ENCODE measurements at places on chromosomes 5 and 9. TPM values are rescaled to one million over a fixed set of nuclear protein-coding genes. Genes with fewer than 3 reads are reported as not detected.
A peak's percentile ranks its signal among the peaks of the same experiment; 100 is the strongest.

Gene ANKRD55
- 3.6 TPM for total RNA-seq

GRCh38 chr5:60888359-60889061 is 44.4 kb upstream of the ELOVL7 start:
- no peak for DNase-seq

- no peak for DNase-seq
Measured at GRCh38 chr5:77877516-77878355, 101.6 kb upstream of the TBCA start.

GRCh38 chr9:116154976-116155697 is 1.5 kb downstream of the PAPPA start:
- DNase-seq: no peak

DNA sequence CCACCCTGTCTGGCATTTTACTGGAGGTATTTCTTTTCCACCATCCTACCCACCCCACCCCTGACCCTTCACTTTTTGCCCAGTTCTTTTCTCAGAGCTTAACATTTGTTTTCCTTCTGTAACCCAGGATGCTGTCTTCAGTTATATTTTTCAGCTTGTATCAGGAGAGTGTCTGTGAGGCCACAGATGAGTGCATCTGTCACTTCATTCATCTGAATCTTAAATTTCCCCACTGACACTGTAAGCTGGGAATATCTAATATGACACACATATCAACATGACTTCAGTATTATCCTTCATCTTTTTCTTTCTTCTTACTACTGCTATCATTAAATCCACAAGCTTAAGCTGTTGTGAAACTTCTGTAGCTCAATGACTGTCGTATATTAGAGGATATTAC is 4.9 kb downstream of the MARCHF3 start:
- no peak for DNase-seq

Gene HACD4
- total RNA-seq: 0.02 TPM

DNA sequence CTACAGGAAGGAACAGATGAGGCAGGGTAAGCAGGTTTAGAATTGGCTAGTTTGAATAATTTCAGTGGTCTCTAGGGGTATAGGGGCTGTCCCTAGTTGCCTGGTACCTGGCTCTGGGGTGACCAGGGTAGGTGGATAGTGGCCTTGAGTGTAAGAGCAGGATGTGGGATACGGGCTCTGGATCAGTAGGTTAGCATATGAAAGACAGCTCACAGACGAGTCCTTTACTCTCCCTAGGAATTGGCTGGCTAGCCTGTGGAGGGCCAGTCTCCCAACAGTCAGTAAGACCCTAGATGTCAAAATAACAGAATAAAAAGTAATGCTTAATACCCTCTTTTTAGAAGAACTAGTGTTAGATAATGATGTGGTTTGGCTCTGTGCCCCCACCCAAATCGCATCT is 16.6 kb upstream of the C9orf152 start:
- DNase-seq: no peak

DNA sequence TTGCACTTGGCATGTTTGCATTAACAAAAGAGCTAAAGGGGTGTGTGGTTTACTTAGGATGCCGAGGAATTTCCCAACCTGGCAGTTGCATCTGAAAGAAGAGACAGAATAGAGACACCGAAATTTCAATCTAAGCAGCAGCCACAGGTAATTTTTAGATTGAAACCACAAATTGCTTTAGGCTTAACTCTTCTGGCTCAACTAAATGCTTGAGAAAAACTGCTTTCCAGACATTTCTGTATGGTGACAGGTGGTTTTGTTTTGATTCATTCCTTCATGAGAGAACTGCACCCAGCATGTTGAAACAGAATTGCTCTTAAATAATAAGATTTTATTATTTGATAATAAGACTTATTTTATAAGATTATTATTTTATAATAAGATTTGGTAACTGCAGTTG is 21.5 kb downstream of the SECISBP2 start:
- DNase-seq: no peak

DNA sequence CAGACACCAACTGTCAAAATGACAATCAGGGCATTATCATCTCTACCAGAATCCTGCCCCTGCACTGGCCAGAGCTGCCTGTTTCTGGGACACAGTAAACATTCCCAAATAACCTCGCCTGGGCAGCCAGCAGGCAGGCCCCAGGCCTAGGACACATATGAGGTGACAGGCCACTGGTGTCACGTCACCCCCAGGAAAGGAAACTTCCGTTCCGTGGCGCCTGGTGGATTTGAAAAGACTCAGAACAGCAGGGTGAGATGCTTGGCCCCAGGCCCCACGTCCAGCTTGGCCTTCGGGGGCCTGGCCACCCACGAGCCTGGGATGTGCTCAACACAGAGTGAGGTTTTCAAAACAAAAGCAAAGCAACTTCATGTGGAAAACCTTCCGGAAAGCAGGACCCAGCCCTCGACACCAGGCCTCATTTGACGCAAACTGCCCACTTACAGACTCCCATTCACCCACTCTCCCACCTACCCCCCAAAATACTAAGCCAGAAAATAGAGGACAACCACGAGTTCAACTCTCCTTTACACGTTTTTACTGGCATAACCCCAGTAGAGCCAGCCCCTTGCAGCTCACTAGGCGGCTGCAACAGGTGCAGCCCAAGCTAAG is 1.2 kb downstream of the SEMA4D start:
- DNase-seq: no peak

- DNase-seq: peak; percentile 86
Measured at GRCh38 chr9:92295827-92296258, 2.3 kb upstream of the IARS1 start.

DNA sequence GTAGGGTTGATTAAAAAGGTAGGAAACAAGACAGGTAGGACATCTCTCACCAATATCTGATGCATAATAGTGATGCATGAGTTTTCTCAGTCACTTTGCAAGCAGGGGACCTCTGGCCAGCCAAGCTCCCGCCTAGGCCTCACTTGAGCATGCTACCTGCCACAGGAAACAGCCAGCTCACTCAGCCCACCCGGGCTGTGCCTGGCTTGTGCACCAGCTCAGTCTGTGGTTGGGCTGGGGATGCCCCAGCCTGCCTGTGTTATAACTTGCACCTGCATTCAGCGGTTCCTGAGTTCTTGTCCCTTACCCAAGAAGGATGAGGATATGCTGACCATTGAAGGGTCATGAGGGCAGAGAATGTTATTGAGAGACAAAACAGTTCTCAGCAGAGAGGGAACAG is 172.8 kb upstream of the PLCXD3 start:
- DNase-seq: no peak

All from K562 (cell line).